ENCODE measurements at places on chromosomes 7 and 10.

- DNase-seq = no peak
Measured at GRCh38 chr7:149794661-149795060, 21.3 kb upstream of the ZNF467 start.

DNA sequence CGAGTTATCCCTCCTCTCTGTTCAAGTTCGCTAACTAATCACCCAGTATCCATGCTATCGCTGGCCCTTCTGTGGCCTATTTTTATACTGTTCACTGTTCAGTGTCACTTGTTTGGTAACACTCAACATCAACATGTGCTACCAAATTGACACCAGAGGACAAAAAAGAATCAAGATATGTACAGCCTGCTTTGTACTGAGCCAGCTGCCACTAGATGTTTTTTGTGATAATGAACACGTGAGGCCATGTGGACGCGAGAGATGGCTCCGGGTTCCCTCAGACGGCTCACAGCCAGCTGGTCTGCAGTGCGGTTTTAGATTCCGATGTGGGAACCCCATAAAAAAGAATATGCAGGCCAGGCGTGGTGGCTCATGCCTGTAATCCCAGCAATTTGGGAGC lies 21.2 kb downstream of the CAV1 start:
- no peak for DNase-seq

DNA sequence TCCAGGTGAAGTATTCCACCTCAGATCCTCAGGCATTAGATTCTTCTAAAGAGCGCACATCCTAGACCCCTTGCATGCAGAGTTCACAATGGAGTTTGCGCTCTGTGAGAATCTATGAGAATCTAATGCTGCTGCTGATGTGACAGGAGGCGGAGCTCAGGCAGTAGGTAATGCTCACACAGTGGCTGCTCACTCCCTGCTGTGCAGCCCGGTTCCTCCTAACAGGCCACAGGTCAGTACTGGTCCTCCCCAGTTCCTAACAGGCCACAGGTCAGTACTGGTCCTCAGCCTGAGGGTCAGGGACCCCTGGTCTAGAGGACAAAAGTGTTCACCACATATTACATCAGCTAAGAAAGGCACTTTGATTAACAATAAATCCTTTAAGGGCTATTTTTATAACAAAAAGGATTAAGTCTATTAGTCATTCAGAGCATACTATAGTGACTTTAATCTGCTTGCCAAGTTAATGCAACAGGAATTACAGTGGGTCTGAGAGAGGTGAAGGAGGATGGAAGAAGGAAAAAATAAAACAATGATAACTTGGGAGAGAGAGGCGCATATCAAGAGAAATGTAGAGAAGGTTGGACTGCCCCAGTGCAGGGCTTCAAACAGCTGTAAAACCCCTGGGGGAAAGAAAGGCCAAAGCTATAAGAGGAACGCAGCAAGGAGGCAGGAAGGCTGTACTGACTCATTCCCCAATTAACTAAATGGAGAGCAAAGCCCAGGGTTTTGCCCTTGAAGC lies 49.2 kb downstream of the CUL2 start:
- DNase-seq = peak; percentile 64

DNA sequence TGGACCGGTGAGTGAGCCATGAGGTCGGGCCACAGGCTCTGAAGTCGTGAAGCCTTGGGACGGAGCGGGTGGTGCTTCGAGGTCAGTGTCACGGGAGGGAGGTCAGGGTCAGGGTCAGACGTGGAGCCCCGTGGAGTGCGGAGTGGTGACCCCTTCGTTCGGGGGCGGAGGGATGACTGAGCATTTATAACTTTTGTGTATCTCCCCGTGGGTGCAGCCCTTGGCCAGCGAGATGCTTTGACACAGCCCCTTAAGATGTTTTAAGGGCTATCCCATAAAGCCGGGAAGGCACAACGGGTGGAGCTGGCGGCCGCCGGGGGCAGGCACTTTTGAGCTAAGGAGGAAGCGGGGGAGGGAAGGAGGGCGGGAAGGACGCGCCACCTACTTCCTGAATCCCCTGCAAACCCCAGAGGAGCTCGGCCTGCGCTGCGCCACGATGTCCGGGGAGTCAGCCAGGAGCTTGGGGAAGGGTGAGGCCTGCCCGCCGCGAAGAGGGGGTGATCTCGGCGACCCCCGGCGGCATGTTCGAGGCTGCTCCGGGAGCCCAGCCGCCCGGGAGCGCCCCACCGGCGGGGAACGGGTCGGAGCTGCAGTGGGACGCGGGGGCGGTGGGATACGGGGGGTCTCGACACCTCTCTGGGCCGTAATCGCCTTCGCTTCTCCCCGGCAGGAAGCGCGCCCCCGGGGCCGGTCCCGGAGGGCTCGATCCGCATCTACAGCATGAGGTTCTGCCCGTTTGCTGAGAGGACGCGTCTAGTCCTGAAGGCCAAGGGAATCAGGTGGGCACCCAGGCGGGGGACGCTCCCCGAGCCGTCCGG lies at the start of gene GSTO1:
Gene GSTO1 (plus strand): TSS at position 400 of the 818 bp plus-strand sequence. CDS start 37 bp downstream, at position 437.
- peak; percentile 67 for DNase-seq

GRCh38 chr10:72233621-72234020 lies 17.5 kb upstream of the ASCC1 start:
- no peak for DNase-seq

DNA sequence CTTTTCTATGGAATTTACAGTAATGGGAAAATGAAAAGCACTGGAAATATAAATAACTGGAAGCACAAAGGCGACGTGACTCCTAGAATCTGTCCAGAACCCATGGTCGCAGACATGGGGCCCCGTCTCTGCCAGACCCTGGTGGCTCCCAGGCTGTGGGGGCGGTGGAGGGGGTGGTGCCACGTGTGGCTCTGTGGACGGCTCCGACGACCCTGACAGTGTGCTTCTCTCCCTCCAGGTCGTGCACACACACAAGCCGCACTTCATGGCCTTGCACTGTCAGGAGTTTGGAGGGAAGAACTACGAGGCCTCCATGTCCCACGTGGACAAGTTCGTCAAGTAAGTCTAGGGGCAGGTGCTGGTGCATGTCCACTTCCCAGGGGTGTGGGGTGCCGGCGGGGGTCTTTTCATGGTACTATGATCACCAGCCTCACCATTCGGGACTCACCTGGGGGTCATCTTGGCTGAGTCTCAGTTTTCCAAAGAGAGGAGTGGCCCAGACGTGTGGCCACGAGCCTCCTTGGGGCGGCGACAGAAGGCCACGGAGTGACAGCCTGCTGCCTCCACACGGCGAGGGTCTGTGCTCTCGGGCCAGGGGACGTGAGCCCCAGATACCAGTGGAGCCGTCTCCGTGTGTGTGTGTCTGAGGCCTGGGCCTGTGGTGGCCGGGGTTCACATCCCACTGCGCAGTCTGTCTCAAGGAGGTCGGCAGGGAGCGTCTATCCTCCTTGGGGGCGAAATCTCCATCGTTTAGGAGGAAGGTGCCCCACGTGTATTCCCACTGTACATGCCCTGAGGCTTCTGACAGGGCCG lies 108.2 kb downstream of the INPP5A start:
- DNase-seq = no peak

DNA sequence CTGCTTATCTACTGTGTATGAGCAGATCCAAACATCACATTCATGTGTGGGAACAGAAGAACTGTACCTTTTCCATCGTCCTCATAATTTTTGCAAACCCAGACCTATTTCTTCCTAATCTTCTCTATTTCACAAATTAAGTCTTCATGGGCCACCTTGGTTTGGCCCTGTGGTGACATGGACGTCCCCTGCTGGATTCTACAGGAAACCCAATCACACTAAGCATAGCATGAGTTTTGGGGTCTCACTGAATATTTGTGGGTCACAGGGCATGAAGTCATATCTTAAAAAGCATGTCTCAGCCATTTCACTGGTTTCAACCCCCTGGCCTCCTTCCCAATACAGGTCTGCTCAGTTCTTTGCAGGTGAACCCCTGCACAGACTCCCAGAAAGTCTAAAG lies 35.8 kb upstream of the CDCA7L start:
- no peak for DNase-seq

- DNase-seq = no peak
Measured at GRCh38 chr10:6711408-6711841, 131.3 kb upstream of the PRKCQ start.

DNA sequence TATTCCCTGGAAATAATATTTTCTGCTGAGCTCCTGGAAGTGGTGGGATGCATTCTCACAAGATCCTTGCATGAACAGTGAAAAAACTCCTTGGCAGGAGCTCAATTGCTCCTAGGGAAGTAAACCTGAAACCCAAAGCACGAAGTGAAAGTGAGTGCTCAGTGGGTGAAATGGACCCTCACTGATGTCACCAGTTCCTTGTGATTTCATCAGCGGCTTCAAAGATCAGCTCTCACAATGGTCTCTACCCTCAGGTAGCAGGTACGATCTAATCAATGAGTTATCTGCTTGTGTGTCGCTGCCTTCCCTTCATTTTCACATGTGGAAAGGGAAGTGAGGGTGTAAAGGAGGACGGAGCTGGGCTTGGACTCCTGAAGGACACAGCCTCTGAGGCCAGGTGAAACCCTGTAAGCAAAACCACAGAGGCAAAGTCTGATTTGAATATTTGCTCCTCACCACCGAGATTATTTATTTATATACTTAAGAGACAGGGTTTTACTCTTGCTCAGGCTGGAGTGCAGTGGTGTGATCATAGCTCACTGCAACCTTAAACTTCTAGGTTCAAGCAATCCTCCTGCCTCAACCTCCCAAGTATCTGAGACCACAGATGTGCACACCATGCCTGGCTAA lies 255.4 kb upstream of the LYZL1 start:
- no peak for DNase-seq

GRCh38 chr10:5561704-5562645 lies 37.2 kb downstream of the CALML3 start:
- no peak for DNase-seq

DNA sequence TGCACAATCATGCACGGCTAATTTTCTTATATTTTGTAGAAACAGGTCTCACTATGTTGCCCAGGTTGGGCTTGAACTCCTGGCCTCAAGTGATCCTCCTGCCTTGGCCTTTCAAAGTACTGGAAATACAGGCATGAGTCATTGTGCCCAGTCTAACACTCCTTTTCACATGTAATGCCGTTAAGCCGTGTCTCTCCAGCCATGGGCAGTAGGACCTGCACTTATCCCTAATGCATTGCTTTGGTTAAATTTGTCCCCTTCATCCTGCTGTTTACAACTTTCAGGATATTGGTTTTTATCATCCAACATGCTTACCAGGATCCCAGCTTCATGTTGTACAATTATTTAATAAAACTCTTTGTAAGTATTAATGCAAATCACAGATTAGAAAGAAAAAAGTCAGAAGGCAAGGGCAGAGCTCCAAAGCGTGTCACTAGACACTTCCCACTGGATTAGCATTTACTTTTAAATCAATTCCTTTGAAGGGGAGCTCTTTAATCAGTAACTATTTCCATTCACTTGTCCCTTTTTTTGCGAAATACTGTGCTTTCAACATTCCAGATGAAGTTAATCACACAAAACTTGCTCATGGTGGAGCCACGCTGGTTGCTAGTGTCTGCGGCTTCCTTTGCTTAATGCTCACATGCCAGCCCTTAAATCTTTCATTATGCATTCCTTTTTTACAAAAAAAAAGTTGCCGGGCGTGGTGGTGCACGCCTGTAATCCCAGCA lies 256.0 kb upstream of the AUTS2 start:
- DNase-seq = no peak

DNA sequence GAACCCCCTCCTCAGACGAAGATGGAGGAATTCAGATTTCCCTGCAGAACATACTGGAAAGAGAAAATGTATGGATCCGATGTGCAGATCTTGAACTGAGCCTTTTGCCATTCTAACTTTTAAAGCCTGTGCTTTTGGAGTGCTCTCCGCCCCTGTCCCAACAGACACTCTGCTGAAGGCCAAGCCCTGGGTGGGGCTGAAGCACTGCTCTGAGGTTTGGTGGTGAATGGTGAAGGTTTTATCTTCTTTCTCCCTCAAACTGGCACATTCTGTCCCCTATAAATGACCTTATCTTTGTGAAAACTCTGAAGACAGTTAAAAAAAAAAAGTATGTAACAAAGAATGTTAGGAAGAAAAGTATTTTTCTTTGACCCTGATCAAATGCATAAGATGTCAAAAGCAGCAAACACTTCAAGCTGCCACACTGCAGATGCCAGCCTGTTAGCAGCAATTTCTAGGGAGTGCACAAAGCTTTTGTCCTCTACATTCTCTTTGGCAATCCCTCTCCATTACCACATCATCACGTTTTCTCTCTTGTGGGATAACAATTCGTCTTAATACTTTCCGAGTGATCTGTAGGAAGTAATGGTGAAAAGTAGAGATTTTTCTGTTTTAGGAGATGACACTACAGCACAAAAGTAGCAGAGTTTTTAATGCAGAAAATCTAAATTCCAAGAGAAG lies 137.3 kb upstream of the CCDC6 start:
- DNase-seq = no peak

DNA sequence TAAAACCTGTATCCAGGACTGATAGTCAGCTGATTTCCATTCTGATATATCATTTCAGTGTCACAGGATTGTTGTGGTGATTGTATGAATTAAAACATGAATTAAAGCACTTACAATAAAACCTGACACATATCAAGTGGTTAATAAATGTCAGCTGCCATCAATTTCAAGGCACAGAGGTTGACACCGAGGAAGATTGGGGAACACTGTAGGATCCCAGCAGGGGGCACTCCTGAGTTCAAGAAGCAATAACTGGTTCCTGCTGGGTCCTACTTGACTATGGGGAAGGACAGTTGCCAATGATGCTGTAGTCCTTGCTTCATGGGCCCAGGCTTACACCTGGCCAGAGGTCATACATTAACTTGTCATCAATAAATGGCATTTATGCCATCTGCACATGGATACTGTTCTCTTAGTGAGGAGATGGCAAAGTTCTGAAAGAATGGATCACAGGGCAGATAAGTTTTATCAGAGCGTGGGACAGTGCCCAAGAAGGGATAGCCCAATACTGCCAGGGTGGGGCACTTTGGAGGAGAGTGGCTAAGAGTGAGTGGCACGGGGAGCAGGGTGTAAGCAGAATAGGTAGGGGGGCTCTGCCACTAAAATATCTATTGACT lies 24.1 kb downstream of the FZD1 start:
- DNase-seq = peak; percentile 82

GRCh38 chr10:34814913-34815184 lies 247 bp downstream of the PARD3 start:
- peak; percentile 66 for DNase-seq
